ENCODE measurements at places on chromosomes 2 and 18.
A peak's percentile ranks its signal among the peaks of the same experiment; 100 is the strongest.

- H3K4me1 ChIP-seq = no peaks in the 10 kb centered on the region
- no peak overlapping the region for H3K4me3 ChIP-seq
- H3K27ac ChIP-seq = peak overlapping the region; percentile 41
- H3K27me3 ChIP-seq = no peaks in the 10 kb centered on the region
Observed at GRCh38 chr18:55096263-55096951, 137.1 kb upstream of the CCDC68 start.

GRCh38 chr2:215409331-215410127 is 26.3 kb downstream of the FN1 start:
- H3K4me3 ChIP-seq = no peak overlapping the region
- H3K27me3 ChIP-seq = no peaks in the 10 kb centered on the region
- H3K36me3 ChIP-seq = no peaks in the 10 kb centered on the region
- DNase-seq = no peak
- H3K4me1 ChIP-seq = no peaks in the 10 kb centered on the region

DNA sequence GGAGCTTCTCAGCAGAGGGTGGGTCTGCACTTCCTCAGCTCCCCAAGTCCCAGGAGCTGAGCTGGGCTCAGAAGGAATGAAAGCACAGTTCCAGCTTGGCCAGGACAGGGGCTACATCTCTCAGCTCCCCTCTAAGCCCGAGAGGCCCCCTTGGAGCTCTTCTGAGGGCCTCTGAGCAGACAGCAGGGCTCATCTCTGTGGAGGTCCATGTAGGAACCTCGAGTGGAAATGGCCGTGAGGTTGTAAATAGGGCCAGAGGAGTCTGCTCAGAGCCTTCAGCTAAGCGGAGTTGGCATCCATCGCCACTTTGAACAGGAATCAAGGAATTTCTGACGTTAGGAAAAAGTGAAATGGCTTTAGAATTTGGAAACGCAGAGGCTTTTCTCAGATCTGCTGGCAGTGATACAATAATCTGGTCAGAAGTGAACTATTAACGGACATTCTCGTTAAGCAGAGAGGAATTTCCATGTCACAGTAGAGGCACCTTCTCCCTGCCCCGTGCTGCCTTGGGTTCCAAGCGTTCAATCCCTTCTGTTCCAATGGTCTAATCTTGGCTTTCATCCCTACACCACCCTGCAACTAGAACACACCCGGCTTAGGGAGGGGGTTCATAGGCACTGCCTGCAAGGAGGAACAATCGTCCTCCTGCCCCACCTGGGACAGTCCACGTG is 213.9 kb downstream of the NDUFA10 start:
- no peak overlapping the region for H3K27ac ChIP-seq
- H3K27me3 ChIP-seq = no peaks in the 10 kb centered on the region
- no peaks in the 10 kb centered on the region for H3K4me1 ChIP-seq
- H3K4me3 ChIP-seq = no peak overlapping the region
- DNase-seq = no peak
- no peaks in the 10 kb centered on the region for H3K36me3 ChIP-seq

DNA sequence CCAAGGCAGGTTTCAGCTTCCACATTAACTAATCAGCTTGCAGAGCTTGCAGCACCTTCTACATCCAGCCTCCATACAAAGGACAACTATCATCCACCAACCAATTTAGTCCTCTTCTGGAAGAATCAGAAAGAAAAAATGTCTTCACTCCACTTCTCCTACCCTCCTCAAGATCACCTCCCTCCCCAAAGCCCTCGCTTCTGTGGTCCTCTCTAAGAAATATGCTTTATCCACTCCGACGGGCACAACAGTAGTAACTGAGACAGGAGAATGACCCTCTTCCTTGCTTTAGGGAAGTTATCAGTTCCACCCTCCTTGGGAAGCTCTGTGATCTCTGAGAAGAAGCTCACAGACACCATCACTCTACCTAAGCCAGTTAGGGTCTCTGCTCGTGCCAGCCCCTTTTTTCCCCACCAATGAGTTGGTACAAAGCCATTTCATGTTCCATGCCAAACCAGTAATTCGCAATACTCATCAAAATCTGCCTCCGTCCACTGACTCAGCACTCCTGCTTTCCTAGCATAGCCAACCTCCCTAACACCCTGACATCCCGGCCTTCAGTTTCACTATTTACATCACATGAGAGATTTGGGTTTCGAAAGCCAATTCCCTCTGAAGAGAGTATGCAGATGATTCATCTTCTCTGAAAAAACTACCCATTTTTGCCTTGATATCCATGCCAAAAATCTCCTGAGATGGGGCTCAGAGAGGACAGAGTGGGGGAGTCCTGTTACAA is 114.1 kb upstream of the PKDCC start:
- no peaks in the 10 kb centered on the region for H3K4me1 ChIP-seq
- peak overlapping the region; percentile 54 for H3K27ac ChIP-seq
- DNase-seq = no peak
- H3K4me3 ChIP-seq = no peak overlapping the region
- no peaks in the 10 kb centered on the region for H3K27me3 ChIP-seq
- H3K36me3 ChIP-seq = no peaks in the 10 kb centered on the region

DNA sequence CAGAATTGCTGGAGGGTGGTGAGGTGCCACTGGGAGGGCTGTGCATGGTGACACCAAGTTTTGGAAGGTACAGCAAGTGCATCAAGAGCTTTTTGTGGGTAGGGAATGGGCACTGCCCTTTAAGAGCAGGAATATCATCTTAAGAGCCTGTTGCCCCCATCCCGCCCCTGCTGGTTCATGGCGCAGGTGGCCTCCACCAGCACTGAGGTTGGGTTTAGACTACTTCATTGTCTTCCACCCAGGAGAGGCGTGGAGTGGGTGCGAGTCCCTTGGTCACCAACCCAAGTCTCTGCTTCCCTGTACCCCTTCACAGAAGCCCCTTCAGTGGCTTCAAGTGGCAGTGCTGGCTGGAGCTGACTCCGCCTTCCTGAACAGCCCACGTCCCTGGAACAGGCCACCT is 7.8 kb downstream of the RNPEPL1 start:
- no peak overlapping the region for H3K27ac ChIP-seq
- H3K27me3 ChIP-seq = no peaks in the 10 kb centered on the region
- DNase-seq = no peak
- H3K36me3 ChIP-seq = no peaks in the 10 kb centered on the region
- peaks cover 7% of the 10 kb centered on the region for H3K4me1 ChIP-seq

Measured in breast epithelium (tissue), 4 donors.